ENCODE measurements at places on chromosomes 3 and 15. TPM values are rescaled to one million over a fixed set of nuclear protein-coding genes. Genes with fewer than 3 reads are reported as not detected.

The C2CD4A gene
- total RNA-seq = not detected

The GJD2 gene
- total RNA-seq = not detected

The ATG7 gene
- 16.8 TPM for total RNA-seq

The GPR87 gene
- total RNA-seq = 2.0 TPM

The COLQ gene
- total RNA-seq = 0.80 TPM

The DAPK2 gene
- total RNA-seq = 3.9 TPM

The MON1A gene
- total RNA-seq = 8.7 TPM

The CACNA2D2 gene
- 0.15 TPM for total RNA-seq

The C3orf70 gene
- not detected for total RNA-seq

The POPDC2 gene
- 0.18 TPM for total RNA-seq
